ENCODE measurements at places on chromosomes 12 and 14. TPM values are rescaled to one million over a fixed set of nuclear protein-coding genes. Genes with fewer than 3 reads are reported as not detected.

- DNase-seq: no peak
Observed at GRCh38 chr14:66043921-66044320, 442.2 kb upstream of the CCDC196 start.

CEP170B gene
- 4.0 TPM for total RNA-seq

- DNase-seq: no peak
Observed at GRCh38 chr12:24553259-24553658, 395.6 kb downstream of the BCAT1 start.

DNA sequence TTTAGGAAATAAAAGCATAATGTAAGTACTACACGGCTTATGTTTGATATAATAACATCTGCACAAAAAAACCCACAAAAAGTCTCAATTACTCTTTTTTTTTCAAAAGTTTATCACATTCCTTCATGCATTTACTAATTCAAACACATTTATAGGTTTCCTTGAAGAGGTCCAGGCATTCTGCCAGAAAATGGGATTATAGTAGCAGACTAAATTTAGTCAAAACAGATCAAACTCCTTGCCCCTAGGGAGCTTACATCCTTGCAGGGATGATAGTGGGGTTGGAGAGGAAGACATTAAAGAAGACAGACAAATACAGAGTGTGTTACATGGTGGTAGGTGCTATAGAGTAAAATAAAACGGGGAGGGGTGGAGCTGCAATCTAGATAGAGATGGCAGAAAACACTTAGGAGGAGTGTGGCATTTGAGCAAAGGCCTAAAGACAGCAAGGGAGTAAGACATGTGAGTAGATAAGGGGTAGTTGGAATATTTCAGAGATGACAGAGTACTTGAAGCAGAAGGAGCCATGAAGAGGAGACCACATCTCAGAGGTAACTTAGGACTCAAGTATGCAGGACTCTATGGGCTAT lies 266.9 kb downstream of the PPFIA2 start:
- DNase-seq: no peak

GARIN6 gene
- total RNA-seq: not detected

GRCh38 chr14:38951451-38951850 lies 151.6 kb downstream of the SEC23A start:
- no peak for DNase-seq

DNA sequence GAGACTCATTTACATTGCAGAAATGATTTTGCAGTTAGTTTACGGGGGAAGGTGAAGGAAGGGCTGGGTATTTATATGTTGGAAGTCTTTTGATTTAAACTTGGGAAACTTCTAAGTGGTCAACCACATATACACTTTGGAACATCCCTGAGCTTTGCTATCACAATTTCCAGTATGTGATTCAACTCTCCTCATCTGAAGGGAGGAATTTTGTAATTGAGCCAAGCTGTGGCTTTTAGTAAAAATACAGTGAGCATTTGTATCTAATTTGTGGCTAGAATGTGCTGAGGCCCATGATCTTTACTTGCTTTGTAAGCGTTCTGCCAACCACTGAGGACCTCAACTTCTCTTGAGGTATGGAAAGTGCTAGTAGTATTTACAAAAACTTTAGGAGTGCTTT lies 235.0 kb upstream of the PDZRN4 start:
- DNase-seq: no peak

TPPP2 gene
- total RNA-seq: not detected

GUCY2C gene
- not detected for total RNA-seq

DNA sequence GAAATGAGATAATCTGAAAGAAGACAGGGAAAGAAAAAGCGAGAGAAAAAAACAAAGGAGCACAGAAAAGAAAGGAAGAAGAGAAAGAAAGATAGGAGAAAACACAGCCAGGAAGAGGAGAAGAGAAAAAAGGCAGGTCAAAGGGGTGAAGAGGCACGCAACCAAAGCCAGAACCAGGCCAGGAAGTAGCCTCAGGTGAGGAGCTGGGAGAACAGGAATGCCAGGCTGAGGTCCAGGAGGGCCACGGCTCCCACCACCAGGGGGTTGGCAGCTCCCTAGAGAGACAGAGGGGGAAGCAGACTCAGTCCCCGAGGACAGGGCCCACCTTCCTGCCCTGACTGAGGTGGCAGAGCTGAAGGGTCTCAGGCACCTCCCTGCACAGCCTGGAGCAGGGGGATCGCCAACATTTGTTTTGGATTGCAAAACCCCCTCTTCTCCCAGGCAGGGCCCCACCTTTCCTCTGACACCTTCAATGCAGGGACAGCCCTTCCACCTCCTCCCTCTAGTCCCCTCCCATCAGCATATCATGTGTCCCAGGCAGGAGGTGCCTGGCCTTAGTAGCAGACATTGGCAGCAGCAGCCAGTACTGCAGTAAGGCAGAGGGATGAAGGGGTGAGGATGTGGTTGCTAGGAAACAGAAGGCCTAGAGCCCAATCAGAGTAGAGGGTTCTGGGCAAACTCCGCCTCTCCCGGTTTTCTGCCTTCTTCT lies 2.0 kb upstream of the AP1G2 start:
- no peak for DNase-seq

MMP17 gene
- total RNA-seq: not detected

GRCh38 chr12:46788072-46788887 lies 37.5 kb downstream of the SLC38A4 start:
- DNase-seq: no peak

HEATR5A gene
- total RNA-seq: 8.5 TPM

All from activated CD4-positive, alpha-beta T cell treated with anti-CD3 and anti-CD28 coated beads for 36 hours (primary cell).